ENCODE measurements at places on chromosomes 16 and 17.
A peak's percentile ranks its signal among the peaks of the same experiment; 100 is the strongest.

GRCh38 chr17:48718761-48719641 lies 3.3 kb downstream of the PRAC1 start:
- no peak for DNase-seq

DNA sequence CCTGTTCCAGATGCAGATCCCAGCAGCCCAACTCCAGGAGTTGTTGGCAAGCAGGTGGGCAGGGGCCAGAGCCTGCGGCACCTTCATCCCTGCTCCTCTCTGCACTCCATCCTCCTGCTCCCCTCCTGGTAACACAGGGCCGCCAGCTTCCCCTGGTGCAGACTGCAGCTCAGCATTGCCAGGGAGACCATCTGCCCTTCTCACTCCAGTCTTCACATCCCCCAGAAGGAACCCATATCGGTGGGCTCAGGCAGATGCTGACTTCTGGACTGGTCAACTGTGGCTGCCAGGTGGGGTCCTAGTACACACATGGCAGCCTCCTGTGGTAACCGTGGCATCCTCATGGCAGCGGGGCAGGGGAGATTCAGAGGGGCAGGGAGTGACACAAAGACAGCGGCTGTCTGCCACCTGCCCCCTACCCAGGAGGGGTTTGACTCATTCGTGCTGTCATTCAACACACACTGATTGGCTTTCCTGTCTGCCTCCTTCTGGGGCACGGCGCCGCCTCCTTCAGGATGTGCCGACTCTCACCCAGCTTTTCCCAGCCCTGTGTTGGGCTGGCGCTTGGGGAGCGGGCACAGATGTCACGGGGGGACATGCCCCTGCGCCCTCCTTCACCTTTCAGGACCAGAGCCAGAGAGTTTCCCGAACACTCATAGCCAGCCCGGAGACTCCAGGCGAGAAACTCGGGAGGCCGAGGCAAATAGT lies 120.9 kb downstream of the CMIP start:
- DNase-seq: no peak

- no peak for DNase-seq
These were observed 34.0 kb downstream of the RHBDL3 start for GRCh38 chr17:32299580-32300164.

DNA sequence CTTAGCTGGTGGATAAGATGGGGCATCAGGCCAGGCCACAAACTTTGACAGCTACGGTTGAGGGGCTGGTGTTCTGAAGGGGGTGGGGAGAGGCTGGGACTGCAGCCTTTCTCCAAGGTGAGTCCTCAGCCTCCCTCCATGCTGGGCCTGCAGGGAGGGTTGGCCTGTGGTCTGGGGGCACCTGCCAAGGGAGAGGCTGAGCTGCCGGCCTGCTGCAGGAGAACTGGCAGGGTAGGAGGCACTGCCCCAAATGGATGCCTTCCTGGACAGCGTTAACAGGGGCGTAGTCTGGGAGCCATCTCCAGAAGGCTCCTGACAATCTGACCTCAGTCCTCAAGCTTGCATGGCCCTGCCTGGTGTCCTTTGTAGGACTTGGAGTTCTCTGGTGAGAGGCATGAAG lies 5.1 kb downstream of the ELMO3 start:
- DNase-seq: no peak

DNA sequence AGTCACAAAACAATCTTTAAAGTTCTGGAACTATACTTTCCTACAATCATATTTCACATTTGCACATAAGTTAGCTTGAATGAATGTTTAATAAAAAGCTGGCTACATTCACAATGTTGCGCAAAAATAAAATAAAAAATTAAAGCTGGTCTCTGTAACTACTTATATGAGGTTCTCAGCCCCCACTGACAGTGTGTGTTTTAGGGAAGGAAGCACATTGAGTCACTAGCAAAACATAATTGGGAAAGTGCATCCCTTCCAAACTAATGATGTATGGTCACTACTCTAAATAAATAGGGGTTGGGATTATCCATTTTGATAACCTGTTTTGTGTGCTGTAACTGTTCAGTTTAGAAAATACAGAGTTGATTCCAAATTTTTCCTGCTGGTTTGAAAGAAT lies 251.9 kb downstream of the IRX3 start:
- no peak for DNase-seq

- peak; percentile 52 for DNase-seq
These were observed 2.5 kb upstream of the GSE1 start for GRCh38 chr16:85610446-85611193.

DNA sequence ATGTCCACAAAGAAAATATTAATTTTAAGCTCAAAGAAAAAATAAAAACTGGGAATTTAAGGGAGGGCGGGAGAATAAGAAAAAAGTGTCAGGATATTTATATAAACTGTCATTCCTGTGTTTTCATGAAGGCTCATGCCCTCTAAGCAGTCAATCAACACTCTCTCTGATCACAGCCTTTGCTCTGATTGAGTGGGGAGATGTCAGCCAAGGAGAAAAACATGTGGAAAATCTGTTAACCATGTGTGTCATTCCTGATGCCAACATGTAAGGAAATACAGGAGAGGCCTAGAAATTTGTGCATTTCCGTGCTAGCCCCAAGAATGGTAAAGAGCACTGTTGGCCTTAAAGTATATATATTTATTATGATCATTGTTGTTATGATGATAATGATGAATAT lies 137.9 kb upstream of the IRX5 start:
- DNase-seq: no peak

- no peak for DNase-seq
These were observed 1.2 kb upstream of the ABCA3 start for GRCh38 chr16:2341456-2342447.

- DNase-seq: no peak
These were observed 914 bp downstream of the MT1B start for GRCh38 chr16:56652600-56652999.

DNA sequence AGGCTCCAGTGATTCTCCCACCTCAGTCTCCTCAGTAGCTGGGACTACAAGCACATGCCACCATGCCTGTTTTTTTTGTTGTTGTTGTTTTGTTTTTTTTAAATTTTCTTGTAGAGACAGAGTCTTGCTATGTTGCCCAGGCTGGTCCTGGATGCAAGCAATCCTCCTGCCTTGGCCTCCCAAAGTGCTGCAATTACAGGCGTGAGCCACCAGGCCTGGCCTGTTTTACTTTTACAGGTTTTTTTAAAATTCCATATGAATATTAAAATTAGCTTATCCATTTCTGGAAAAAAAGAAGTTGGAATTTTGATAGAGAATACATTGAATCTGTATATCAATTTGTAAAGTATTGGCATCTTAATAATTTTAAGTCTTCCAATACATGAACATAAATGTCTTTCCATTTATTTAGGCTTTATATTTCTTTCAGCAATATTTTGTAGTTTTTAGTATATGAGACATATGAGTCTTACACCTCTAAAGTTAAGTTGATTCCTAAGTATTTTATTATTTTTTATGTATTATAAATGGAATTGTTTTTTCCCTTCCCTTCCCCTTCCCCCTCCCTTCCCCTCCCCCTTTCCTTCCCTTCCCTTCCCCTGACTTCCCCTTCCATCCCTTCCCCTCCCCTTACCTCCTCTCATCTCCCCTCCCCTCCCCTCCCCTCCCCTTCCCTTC lies 323.5 kb upstream of the SALL1 start:
- no peak for DNase-seq

DNA sequence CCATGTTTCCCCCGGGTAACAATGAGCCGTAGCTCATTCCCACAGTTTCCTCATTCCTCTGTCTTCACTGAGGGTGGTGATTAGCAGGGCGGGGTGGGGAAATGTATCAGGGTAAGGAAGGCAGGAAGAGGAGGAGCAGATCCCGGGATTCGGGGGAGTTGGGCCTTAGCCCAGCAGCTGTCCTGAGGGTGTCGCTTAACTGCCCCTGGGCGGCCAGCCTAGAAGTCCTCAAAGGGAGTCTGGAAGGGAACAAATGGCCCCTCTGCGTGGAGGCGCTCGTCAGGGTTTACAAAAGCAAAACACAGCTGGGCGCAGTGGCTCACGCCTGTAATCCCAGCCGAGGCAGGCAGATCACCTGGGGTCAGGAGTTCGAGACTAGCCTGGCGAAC lies 14.3 kb downstream of the MLYCD start:
- DNase-seq: no peak

- no peak for DNase-seq
These were observed 19.1 kb downstream of the LIG3 start for GRCh38 chr17:34999456-34999855.

- no peak for DNase-seq
These were observed 33.9 kb upstream of the ZKSCAN2 start for GRCh38 chr16:25291580-25291979.

DNA sequence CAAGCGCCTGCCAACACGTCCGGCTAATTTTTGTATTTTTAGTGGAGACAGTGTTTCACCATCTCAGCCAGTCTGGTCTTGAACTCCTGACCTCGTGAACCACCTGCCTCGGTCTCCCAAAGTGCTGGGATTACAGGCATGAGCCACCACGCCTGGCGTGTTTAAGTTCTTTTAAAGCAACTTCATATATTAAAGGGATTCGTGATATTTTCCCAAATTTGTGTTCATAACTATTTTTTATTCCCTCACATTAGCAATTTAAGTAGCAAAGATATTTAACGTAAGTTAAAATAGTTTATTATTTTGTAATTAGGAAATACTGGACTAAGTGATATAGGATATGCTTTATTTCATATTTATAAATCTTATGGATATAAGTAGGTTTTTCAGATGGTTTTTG lies 4.2 kb downstream of the SPG7 start:
- no peak for DNase-seq

- DNase-seq: no peak
These were observed 107.9 kb downstream of the SMG6 start for GRCh38 chr17:2195729-2196128.

DNA sequence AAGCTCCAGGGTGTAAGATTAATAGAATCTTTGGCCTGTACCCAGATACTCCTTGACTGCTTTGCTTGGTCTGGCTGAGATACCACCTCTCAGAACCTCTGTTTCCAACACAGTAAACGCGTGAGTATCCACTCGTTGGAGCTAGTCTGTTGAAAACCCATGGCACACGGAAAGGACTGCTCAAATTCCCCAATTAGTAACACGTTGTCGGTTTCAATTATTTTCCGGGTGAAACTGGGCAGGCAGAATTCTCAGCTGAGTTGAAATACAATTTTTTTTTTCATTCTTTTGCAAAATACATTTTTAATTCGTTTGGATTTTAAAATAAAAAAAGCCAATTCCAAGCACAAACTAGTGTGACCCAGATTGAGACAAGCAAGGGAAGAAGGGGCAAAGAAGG lies 120.5 kb downstream of the MAF start:
- DNase-seq: no peak

GRCh38 chr16:3157229-3158025 lies 22.6 kb downstream of the ZNF213 start:
- DNase-seq: peak; percentile 97

DNA sequence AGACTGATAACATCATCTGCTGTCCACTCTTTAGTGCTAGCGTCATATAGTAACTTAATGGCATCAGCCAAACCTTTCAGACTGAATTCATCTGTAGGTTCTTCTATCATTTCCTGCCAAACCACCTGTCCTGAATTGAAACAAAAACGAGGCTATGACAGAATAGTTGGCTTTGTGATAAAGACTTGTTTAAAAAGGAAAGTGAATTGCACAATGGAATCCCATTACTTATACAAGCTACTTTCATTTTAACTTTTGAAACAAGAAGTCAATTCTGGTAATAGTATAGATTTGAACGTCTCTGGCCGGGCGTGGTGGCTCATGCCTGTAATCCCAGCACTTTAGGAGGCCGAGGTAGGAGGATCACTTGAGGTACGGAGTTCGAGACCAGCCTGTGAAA lies 18.2 kb downstream of the LASP1NB start:
- no peak for DNase-seq

- DNase-seq: no peak
These were observed 299.3 kb upstream of the XYLT1 start for GRCh38 chr16:17770104-17770503.

DNA sequence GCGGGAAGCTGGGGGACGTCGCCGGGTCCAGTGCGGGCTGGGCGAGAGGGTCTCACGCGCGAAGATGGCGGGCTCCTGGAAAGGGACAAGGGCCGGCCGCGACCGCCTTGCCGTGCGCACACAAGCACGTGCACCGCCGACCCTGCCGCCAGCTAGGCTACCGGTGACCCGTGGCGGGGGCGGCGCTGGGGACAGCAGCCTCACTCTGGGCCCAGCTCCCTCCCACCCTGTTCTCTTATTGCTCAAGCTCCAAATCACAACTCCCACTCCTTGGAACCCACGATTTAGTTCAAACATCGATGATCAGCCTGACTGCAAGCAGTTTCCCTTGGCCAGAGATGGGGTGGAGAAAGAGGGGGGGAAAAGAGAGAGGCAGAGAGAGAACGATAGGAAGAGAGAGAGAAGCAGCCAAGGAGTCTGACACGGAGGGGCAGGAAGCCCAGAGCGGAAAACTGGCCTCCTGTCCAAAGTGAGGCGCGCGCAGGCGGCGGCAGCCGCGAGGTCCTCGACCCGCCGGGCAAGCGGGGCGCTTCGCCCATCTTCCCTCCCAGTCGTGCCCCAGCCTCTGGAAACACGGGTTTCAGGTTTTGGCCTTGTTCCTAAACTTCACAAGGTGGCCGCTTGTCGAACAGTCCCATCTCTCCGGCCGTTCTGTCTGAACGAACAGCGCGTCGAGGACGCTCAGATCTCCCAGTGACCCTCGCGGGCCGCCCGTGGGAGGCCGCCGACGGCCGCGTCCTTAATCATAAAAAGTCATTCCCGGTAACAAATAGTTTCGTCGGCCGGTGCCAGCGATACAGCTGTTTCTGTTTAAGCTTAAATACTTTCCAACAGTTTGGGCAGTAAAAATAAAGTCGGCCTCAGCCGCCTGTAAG lies 1.7 kb upstream of the CBX8 start:
- no peak for DNase-seq

- DNase-seq: peak; percentile 61
These were observed 236.1 kb upstream of the CDH5 start for GRCh38 chr16:66130296-66130905.

DNA sequence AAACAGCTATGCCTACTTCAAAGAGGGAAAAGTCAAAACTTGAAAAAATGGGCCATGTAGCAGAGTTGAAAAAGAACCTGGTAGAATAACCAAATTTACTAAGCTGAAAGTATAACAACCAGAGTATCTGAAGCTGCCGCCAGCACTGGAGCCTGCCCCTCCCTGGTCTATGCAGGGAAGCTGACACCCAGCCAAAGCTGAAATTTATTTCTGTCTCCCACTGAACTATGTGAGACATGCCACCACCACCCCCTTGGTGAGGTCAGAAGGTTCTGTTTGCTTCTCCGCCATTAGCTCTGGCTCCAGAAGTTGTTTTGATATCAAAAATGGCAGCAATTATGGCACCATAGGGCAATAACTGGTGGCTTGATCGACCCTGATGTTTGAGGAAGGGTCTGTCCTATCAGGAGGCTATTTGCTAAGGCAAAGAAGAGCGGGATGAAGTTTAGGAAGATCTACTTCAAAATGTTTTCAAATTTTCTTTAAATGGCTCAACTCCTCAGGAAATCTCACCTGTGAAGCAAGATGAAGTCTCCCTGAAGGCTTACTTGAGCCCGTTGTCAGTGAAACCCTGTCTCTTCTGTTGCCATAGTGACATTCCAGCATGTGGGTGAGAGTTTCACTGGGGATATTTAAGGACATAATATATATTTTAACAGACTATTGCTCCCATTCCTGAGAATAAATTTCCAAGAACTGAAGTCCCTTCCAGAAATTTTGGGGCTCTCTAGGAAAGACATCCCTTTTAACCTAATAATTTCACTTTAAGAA lies 122.0 kb downstream of the COPRS start:
- no peak for DNase-seq

Measured in HFF-Myc (cell line).